Mammary epithelial cell (primary cell): ENCODE measurements at places on chromosomes 7 and 10.

DNA sequence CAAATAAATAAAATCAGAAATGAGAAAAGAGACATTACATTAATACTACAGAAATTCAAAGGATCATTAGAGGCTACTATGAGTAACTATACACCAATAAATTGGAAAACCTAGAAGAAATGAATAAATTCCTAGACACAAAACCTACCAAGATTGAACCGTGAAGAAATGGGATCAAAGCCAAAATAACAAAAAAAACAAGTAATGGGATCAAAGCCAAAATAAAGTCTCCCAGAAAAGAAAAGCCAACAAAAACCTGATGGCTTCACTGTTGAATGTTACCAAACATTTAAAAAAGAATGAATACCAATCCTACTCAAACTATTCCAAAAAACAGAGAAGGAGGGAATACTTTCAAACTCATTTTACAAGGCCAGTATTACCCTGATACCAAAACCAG, 20.0 kb downstream of the GSDME start:
- DNase-seq = no peak

- DNase-seq = no peak
Observed at GRCh38 chr7:97357459-97357858, 240.0 kb downstream of the SDHAF3 start.

GRCh38 chr7:47827351-47827756, 120.9 kb downstream of the PKD1L1 start:
- DNase-seq = peak; percentile 23

DNA sequence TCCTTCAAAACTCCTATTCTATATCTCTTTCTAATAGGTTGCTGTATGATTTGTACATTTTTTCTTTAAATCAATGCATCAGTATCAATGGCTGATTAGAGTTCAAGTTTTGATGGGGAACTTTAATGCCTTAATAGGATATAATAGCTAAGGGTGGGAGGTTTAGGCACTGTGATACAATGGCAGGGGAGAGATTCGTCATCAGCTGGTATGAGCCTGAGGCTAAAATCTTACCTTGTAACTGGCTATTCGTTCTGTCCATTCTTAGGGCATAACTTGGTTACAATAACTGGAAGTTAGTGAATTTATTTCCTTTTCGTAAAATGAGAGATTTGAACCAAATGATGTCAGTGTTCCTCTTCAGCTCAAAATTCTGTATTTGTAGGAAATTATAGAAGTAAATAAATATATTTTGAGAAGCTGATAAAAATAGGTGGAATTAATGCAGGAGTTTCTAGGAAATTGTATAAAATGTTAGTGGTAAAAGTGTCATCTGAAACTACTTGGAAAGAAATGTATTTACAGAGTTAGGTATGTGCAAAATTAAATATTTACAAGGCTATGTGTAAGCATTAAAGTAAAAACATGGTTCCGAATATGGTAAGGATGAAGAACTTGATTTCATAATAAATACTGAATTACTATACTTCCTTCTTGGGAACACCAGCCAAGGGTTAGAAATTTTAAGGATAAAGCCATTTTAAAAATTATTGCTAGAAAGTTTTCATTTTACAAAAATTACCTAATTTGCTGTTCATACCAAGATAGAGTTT, 27.5 kb upstream of the NAMPT start:
- peak; percentile 48 for DNase-seq

- DNase-seq = peak; percentile 53
Observed at GRCh38 chr10:112565434-112566053, 118.5 kb downstream of the VTI1A start.

DNA sequence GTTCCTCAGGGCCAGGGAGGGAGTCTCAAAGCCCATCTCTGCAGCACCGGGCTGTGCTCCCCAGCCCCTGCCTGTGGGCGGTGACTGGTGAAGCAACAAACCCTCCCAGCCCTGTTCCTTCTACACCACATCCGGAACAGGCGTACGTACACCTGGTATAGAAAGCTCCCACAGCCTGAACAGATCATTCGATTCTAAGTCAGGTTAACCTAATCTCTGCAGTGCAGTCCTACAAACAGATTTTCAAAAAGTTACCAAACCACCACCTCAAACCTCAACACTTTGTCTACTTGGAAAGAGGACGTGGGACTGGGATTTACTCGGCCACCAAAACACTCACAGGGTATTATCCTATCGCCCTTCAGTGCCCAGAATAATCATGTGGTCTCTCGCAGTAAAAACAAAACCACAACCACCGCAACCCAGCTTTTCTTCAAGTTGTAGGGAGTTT, 238.4 kb downstream of the DIP2C start:
- peak; percentile 19 for DNase-seq

GRCh38 chr10:43396061-43396927, 12.7 kb downstream of the HNRNPF start:
- peak; percentile 67 for DNase-seq

DNA sequence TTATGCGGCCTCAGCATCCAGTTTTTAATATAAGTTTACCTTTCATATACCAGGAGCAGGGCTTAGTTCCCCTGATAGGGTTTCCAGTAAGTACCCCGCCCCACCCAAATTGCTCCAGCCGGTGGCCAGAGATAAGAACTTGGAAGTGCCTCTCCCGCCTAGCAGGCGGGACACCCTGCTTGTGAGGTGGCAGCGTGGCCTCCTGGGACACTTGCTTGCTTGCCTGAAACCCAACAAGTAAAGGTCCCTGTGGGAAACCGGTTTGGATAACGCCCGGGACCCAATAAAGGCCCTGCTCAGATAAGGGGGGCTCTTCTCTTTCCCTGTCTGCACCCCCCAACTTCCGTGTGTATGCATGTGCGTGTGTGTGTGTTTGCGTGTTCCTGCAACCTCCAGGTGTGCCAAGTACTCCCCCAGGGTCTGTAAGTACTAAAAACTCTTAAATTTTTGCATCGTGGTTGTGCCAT, 154.3 kb downstream of the ARHGAP21 start:
- DNase-seq = no peak

DNA sequence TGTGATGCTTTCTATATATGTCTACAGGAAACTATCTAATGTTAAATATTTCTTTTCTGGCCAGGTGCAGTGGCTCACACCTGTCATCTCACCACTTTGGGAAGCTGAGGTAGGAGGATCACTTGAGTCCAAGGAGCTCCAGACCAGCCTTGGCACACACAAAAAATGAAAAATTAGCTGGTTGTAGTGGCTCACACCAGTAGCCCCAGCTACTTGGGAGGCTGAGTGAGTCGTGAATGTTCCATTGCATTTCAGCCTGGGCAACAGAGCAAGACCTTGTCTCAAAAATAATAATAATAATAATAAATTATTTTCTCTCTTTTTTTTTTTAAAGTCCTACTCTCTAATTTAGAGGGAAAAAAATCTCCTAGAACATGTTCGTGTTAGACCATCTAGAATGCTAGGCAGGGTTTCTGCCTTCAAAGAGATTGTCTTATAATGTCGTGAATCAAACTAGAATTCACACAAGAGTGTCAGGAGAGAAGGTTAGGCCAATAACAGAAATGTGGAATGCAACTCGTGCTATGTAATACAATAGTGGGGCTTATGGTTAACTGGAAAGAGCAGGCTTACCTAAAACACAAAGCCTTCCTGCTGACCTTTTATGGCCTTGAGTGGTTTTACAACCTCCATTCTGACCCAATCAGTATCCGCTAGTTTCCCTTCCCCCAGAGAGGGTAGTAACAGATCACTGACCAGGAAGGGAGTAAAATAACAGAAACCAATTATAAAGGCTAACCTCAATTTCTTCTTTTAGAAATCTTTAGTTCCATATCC, 46.3 kb downstream of the MYOF start:
- no peak for DNase-seq

DNA sequence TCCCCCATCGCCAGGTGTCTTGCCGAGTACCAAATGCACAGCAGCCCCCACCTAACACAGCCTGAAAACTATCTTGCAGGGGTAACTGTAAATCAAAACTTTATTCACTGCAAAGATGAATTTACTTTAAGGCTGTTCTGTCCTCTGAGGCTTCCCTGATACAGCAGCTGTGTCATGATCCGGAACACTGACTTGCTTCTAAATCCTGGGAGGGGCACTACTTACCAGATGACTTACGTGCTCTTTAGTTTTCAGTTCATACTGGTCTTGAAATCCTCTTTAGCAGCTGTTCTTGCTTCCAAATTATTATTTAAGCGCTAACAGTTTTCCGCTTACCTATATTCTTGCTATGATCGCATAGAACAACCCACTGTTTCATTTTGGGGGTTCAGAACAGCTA, 4.9 kb downstream of the DYNC1I1 start:
- DNase-seq = no peak

DNA sequence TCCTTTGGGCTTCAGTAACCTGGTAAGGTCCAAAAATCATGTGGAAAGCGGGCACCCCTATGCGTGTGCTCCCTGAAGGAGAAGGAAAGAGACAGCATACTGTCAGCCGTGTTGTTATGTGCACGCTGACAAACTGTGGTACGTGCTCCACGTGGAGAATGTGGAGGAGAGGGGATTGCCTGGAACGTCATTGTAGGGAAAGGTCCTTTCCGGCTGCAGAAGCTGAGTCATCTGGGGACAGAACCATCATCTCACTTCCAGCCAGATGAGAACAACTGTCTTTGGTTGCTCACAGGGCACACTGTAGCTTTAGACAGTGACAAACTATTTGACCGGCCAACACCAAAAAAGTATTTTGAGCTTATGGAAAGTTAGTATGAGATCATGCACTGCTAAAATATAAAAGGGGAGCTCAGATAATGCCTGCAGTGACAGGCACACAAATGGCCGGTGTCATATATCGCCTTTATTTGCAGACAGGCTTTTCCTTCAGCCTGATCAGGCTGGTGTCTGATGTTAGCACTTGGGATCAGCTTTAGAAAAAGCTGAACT, 38.8 kb upstream of the GRB10 start:
- no peak for DNase-seq

- no peak for DNase-seq
Observed at GRCh38 chr7:111129435-111129834, 38.5 kb downstream of the LRRN3 start.

GRCh38 chr10:74991435-74991834, 120.0 kb upstream of the SAMD8 start:
- peak; percentile 53 for DNase-seq

DNA sequence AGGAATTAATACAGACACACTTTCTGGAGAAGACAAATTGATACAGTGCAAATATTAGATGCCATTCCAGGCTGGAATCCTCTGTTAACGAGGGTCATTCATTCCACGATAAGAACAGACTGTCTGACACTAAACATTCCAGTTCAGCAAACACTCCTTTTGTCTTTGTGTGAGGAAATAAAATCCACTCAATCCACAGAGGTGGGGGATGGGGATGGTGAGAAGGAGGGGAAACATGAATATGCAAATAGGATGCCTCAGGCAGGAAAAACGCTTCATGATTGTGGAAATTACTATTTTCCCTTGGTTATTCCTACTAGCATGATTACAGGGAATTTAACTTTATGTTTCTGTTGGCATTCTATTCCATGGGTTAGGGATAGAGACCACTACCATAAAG, 196.9 kb upstream of the CDCA7L start:
- no peak for DNase-seq

- DNase-seq = no peak
Observed at GRCh38 chr7:47102331-47102841, 479.5 kb downstream of the TNS3 start.

DNA sequence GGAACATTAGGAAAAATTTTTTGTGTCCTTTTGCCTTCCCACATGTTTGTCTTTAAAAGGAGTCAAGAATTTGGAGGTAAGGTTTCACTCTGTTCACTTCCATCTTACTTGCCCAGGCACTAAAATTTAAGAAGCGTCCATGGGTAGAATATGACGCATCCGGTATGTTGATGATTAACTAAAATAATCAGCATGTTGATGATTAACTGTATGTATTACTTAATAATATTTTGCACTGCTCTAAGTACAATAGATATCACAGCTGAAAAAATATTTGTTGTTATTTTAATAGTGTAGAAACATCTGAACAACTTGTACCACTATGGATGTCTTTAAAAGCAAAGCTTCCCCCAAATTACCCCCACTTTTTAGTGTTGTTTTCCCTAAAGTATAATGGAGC, 11.5 kb downstream of the ANKRD22 start:
- no peak for DNase-seq

GRCh38 chr7:94656925-94657731, 1.2 kb upstream of the SGCE start:
- peak; percentile 40 for DNase-seq

DNA sequence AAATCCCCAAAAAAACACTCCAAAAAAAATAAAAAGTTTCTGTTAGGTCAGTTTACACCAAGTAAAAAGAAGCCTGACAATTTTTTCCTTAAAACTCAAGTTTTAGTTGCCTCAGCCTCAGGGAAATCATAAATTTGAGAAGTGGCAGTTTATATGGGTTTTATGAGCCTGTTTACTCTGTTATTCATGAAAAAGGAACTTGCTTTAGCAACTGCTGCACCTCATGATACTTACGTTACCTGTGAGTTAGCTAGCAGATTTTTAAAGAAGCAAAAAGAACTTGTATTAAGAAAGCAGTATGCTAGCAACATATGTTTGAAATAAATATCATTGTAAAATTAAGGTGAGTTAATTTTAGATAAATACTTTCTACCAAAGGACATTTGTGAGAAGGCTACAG, 1264.5 kb upstream of the PHF14 start:
- DNase-seq = no peak

GRCh38 chr10:102542800-102543418, 39.1 kb downstream of the SUFU start:
- peak; percentile 42 for DNase-seq

- DNase-seq = no peak
Observed at GRCh38 chr7:81308643-81309322, 389.9 kb upstream of the SEMA3C start.

- peak; percentile 18 for DNase-seq
Observed at GRCh38 chr10:70866424-70866823, 21.9 kb downstream of the PCBD1 start.

- no peak for DNase-seq
Observed at GRCh38 chr7:7156663-7157062, 25.7 kb upstream of the C1GALT1 start.

GRCh38 chr10:62919776-62920175, 103.6 kb upstream of the EGR2 start:
- DNase-seq = peak; percentile 71

- DNase-seq = no peak
Observed at GRCh38 chr10:46298477-46299285, 11.9 kb downstream of the ANTXRL start.

DNA sequence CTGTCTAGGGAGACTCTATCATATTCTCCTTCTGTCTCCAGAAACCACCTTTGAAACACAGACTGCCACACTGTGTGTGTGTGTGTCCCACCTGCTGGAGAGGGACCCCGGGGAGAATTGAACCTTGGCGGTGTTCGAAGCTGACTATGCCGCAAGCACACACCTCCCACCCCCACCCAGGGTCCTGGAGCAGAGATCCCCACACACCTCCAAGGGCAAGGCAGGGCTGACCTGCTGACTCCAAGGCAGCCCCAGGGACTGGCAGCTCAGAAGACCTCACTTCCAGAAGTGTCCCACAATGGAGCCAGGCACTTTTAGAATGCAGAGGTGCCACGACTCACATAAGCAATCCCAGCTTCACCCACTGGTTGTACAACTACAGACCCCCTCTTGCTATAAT, 13.1 kb downstream of the DRGX start:
- no peak for DNase-seq

- DNase-seq = no peak
Observed at GRCh38 chr10:95518455-95519452, 42.4 kb downstream of the SORBS1 start.
